ENCODE measurements at places on chromosomes 4 and X.

- DNase-seq, result no peak
Measured at GRCh38 chr4:2295900-2296442, 34.1 kb upstream of the MXD4 start.

DNA sequence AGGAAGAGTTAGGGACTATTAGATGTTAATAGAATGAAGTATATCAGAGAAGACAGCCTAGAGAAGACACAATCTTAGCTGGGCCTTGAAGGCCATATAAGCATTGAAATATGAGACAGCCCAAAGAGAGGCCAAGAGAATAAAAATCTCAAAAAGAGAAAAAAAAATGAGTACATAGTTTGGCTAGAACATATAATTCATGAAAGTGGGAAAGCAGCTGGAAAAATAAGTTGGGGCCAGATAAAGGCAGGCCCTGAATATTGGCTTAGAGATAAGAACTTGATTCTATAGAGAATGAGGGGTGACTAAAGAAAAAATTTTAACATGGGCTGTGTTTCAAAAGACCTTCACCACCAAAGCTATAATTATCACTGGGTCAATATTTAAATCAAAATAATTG is 7.4 kb upstream of the UTP3 start:
- no peak for DNase-seq

DNA sequence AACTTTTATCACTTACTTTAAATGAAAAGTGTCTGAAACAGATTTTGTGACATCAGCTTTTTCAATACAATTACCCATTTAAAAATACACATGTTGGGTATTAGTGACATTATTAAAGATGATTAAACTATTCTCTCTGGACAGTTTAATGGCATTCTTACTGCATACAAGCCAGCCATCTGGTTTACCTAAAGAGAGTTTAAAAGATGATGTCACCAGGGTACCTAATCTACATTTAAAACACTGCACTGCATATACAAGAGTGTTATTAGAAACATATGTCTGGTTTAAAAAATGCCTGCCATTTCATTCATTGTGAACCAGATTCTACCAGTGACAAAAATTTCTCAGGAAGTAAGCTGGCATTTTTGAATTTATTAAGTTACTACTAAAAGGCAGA is 919.1 kb downstream of the ADGRL3 start:
- DNase-seq, result peak; percentile 26

DNA sequence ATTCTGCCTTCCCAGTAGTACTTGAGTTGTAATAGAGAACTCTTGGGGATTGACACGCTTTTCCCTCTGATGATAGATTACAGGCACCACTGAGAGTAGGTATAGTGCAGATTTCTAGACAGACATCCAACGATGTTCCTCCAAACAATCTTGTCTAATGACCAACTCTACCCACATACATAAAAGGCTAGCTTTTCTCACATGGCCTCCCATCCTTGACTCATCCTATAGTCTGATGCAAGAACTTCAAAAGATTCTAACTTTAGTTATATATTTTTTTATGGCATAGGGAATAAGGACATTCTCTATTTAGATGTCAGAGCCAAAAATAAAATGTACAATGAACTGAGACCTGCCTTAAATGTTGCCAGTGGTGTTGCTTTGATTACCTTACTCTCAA is 60.9 kb downstream of the GLRA2 start:
- DNase-seq, result no peak
